ENCODE measurements at places on chromosomes 11 and 22.

GRCh38 chr11:95968585-95968984 lies 44.7 kb upstream of the MTMR2 start:
- DNase-seq = no peak

GRCh38 chr11:130728185-130729180 lies 187.8 kb downstream of the SNX19 start:
- no peak for DNase-seq

DNA sequence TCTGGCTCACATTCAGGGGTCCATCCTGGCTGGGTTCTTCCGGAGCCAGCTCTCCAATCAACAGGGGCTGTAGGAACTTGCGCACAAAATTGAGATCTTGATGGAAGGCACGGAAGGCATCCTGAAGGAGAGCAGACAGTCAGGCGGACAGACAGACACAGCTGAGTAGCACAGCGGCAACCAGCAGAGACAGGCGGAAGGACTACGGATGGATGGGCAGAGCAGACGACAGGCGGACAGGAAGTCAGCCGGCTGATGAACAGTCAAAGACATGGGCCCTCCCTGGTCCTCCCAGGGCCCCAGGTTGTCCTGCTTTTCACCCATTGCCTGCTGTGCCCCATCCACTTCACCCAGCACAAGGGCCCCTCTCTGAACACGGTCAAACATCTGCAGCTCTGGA lies 11.3 kb downstream of the FADS3 start:
- DNase-seq = no peak

DNA sequence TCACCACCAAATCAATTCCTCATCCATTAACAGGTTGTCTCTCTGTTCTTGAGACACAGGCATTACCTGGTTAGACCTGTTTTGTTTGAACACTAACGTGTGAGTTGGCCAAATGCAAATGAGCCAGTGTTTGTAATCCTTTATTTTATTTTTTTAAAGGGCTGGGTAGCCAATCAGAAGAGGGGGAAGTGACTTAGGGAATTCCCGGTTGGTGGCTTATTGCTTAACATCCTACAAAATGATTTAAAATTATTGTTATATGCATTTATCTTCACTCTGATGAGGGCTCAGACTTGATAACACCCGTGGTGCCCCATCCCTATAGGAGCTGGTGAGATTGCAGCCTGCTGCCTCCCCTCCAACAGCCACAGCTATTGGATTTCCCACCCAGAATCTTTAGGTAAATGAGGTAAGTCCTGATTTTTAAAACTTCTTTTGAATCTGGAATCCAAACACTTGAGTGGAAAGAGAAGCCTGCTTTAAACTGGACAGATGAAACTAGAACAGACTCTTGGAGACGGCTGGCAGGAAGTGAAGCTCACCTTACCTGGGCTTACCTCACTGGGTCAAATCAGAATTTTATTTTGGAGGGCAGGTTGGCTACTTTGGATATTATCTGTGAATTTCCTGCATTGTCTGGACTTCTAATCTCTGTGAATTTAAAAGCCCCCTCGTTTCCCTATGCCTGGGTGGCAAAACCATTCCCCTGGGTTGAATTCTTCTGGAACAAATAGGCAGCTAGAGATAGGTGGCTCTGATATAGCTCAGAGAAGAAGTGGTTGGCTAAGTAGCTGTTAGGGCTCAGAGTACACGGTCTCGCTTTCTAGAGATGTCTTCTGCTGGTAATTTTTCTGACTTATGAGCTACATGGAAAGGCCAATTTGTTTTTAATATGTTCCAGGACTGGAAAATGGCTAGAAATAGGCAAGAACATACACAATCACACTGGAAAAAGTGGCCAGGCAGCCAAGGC lies at the start of gene EHF:
Gene EHF (plus strand): TSS at position 274 of the 973 bp plus-strand sequence. CDS start 21,538 bp downstream, outside the sequence.
- DNase-seq = no peak

- no peak for DNase-seq
These were observed 62.7 kb downstream of the HIRA start for GRCh38 chr22:19368876-19369275.

DNA sequence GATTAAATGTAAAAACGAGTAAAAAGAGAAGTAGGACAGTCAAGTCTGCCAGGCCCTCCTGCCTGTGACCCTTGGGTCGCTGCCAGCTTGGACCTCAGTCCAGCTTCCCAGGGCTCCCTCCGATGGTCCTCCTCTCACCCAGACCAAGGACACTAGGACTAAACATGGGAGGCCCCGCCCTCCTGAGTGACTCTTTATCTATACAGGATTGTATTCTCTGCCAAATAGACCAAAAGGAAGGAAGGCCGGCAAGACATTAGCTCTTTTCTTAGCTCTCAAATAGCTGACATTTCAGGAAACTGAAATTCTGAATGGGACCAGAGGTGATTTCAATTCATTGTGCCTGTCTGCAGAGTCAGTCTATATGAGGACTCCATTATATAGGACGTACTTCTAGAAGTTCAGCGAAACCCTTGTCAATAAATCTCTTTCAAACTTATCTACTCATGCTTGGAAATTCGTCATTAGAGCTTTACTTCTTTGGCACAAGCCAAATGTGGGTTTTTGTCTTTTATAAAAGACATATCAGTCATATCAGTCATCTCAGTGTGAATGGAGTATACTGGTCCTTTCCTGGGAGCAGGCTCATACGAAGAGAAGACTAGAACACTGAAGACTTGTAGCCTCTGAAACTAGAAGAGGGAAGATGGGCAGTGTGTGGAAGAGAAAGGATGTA lies 28.5 kb downstream of the ADORA2A start:
- DNase-seq = no peak

GRCh38 chr11:10716122-10716521 lies 22.6 kb upstream of the IRAG1 start:
- DNase-seq = no peak
